Thoracic aorta (tissue), 2 donors: ENCODE measurements at places on chromosomes 16 and 17.

DNA sequence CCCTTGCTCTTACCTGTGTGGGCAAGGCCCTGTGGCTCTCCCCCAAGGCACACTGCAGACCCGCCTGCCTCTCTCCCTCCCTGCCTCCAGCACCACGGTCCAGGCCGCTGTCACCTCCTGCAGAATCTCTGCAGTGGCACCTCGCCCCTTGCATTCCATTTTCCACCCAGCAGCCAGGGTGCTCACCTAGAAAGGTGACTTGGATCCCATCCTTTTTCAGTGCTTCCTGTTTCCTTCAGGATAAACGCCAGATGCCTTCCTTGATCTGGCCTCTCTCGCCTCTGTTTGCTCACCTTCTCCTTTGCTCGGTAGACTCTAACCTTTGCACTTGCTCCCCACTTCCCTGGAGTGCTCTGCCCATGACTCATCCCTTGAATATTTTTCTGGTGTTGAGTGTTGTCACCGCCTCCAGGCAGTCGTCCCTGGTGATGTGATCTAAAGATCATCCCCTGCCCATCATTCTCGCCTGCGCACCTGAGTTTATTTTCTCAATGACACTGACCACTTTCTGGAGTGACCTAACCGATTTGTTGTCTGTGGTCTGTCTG lies 79.2 kb upstream of the LGALS9 start:
- no peak for DNase-seq

DNA sequence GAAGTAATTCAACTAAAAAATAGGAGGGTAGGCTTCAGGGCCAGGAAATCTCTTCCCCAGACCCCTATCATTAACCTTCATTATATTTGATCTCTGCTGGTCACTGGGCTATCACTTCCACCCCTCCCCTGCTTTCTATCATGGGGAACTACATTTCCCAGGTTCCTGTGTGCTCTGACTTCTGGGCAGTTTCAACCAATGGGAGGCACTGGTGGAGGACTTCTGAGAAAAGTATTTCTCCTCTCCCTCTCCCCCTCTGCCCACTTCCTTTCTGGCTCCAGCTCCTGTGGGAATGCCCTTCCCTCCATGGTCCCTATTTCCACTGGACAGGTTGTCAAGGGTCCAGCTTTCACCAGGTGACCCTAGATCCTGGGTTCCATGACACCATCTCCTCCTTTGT lies 364.4 kb downstream of the C16orf95 start:
- DNase-seq = no peak

- DNase-seq = no peak
Observed at GRCh38 chr16:50305441-50306061, 39.2 kb downstream of the ADCY7 start.

GRCh38 chr17:7552621-7553051 lies 3.8 kb downstream of the TNFSF12 start:
- no peak for DNase-seq

GRCh38 chr16:23905027-23905426 lies 69.2 kb downstream of the PRKCB start:
- DNase-seq = no peak

GRCh38 chr16:23362460-23363317 lies 60.6 kb downstream of the SCNN1B start:
- DNase-seq = no peak

GRCh38 chr17:67629971-67630320 lies 87.8 kb upstream of the NOL11 start:
- no peak for DNase-seq

GRCh38 chr16:76226011-76226410 lies 51.2 kb upstream of the CNTNAP4 start:
- no peak for DNase-seq

DNA sequence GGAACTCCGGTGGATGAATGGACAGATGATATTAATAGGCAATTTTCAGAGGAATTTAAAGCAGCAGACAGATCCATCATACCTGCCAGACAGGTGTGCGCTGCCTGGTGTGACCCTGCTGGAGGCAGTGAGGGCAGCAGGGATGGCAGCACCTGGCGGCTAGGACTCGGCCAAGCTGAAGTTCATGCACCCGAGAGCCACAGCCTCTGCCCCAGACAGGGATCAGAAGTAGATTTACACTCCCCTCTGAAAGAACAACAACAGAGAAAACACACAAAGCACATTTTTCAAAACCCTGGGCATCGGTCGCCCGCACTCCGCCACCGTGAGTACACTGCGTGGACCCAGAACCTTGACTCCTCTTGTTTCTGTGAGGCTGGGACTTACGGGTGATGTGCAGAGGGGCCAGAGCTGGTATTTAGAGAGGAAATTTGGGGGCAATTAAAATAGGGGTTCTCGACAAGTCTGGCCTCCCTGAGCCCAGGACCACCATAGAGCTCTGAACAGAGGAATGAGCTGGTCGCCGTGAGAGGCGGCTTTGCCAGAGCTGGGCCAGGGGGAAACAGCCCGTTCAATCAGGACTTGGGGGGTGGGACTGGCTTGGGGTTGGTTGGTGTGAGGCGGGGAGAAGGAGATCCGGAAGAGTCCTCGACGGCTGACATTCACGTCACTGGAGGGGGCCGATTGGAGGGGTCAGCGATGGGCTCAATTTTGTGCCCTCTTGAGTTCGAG lies 101.0 kb downstream of the METRNL start:
- DNase-seq = no peak

DNA sequence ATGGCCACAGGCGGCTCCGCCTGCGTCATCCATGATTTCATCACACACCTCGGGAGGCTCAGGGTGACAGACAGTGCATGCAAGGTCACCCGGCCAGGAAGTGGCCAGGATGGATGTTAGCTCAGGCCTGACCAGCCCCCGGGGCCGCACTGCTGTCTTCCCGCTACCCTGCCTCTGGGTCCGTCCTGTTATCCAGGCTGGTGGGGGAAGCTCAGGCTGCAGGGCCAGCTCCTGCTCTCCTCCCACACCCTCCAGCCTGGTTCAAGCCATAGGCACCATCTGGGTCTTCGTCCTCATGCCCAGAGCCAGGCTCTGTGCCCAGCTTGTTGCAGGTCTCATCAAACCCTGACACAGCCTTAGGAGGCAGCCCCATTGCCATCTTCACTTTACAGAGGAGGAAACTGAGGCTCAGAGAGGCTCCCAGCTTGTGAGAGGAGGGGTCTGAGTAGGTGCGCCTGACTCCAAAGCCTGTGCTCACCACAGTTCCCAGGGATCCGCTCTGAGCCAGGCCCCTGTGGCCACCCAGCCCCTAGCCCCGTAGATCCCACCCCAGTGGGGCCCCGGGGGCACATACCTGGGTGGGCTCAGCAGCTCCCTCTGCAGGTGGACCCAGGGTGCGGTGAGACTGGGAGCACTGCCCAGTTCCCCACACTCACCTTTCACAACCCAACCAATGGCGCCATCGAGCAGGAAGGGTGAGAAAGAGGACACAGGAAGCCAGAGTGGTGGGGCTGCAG lies 412 bp upstream of the ADGRG3 start:
- no peak for DNase-seq

DNA sequence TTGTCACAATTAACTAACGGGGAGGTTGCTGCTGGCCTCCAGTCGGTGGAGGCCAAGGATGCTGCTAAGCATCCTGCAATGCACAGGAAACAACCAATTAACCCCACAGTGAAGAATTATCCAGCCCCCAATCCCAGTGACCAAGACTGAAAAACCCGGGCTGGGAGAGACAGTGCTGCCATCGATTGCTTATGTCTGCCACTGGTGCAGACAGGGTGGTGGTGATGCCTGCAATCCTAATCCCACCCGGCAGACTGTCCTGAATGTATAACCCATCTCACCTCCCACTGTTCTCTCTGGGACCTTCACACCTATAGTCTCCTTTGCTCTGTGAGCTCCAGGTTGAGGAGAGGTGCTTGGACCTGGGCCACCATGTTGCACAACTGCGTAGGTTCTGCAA lies 42.3 kb upstream of the KLHDC4 start:
- no peak for DNase-seq

GRCh38 chr16:87241137-87241771 lies 75.9 kb downstream of the C16orf95 start:
- no peak for DNase-seq
